ENCODE measurements at places on chromosomes 6 and 20. TPM values are rescaled to one million over a fixed set of nuclear protein-coding genes. Genes with fewer than 3 reads are reported as not detected.
A peak's percentile ranks its signal among the peaks of the same experiment; 100 is the strongest.

- H3K4me1 ChIP-seq: no peaks in the 10 kb centered on the region
Observed at GRCh38 chr6:128071212-128071611, 170.4 kb upstream of the THEMIS start.

- no peaks in the 10 kb centered on the region for H3K36me3 ChIP-seq
- no peaks in the 10 kb centered on the region for H3K27me3 ChIP-seq
- H3K4me1 ChIP-seq: no peaks in the 10 kb centered on the region
- DNase-seq: no peak
- H3K4me3 ChIP-seq: no peak overlapping the region
- H3K27ac ChIP-seq: no peak overlapping the region
Observed at GRCh38 chr6:32222333-32223230, 1.3 kb downstream of the NOTCH4 start.

Gene TMEM74B
- 25.7 TPM for total RNA-seq

- H3K27me3 ChIP-seq: no peaks in the 10 kb centered on the region
- no peaks in the 10 kb centered on the region for H3K36me3 ChIP-seq
- no peak for DNase-seq
- no peak overlapping the region for H3K4me3 ChIP-seq
Observed at GRCh38 chr6:25202504-25202903, 76.7 kb upstream of the CARMIL1 start.

GRCh38 chr6:166872531-166873009 is 83.8 kb downstream of the RNASET2 start:
- H3K4me3 ChIP-seq: no peak overlapping the region
- H3K27ac ChIP-seq: no peak overlapping the region
- DNase-seq: no peak
- H3K4me1 ChIP-seq: peaks cover 20% of the 10 kb centered on the region

Gene KCNS1
- not detected for total RNA-seq

Gene POU5F1
- 1.9 TPM for total RNA-seq

DNA sequence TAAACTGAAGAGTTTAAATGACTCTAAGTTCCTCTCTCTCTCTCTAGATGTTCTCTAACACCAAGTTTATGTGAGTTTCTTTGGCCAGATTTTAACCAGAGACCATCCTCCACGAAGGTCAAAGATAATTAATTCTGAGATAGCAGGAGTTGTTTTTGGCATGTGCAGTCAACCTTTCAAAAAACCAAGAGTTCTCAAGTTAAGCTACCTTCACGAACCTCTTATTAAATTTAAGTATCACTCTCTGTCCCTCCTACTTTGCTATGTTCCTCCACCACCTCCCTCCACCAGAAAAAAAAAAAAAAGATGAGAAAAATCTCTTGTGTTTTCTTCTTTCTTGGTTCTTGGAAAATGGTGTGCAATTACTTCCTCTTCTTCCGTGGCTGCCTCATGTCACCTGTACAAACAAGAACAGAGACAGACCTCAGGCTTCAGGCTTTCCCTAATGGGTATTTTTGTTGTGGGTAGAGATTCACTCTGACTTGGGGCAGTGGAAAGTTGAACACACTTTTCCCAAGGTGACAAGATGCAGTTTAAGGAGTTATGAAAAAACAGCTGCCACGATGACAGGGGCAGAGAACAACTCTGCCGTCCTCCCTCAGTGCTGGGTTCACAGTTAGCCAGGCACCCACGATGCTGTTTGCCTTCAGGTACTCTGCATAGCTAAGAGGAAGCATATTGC is 64.3 kb downstream of the ADTRP start:
- no peaks in the 10 kb centered on the region for H3K36me3 ChIP-seq
- no peak overlapping the region for H3K4me3 ChIP-seq
- no peak overlapping the region for H3K27ac ChIP-seq
- no peaks in the 10 kb centered on the region for H3K27me3 ChIP-seq
- no peak for DNase-seq
- H3K4me1 ChIP-seq: no peaks in the 10 kb centered on the region

- no peak overlapping the region for H3K27ac ChIP-seq
- H3K36me3 ChIP-seq: no peaks in the 10 kb centered on the region
- H3K4me1 ChIP-seq: peaks cover 19% of the 10 kb centered on the region
- no peak overlapping the region for H3K4me3 ChIP-seq
Observed at GRCh38 chr20:33549229-33549999, 59.5 kb downstream of the CBFA2T2 start.

DNA sequence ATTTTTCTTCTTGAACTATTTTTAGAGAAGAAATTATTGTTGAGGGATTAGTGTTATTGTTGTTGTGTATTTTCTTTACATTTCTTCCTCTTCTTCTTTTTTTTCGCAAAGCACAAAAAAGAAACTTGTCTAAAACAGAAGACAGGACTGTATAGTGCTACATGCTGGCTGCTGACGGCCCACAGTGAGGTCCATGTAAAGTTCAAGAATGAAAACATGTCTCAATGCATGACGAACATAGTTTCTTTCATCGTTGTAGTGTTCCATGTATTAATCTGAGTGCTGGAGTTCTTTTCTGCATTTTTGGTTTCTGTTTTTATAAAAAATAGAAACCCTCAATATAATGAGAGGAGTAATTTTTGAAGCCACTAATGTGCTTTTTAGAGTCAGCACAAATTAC is 462.9 kb upstream of the MARCKS start:
- H3K27me3 ChIP-seq: no peaks in the 10 kb centered on the region
- no peaks in the 10 kb centered on the region for H3K36me3 ChIP-seq
- DNase-seq: no peak
- H3K27ac ChIP-seq: no peak overlapping the region
- H3K4me1 ChIP-seq: no peaks in the 10 kb centered on the region

- H3K27me3 ChIP-seq: peaks cover 18% of the 10 kb centered on the region
- H3K4me1 ChIP-seq: no peaks in the 10 kb centered on the region
- no peak for DNase-seq
- H3K4me3 ChIP-seq: no peak overlapping the region
- H3K36me3 ChIP-seq: no peaks in the 10 kb centered on the region
Observed at GRCh38 chr20:52305858-52306257, 114.3 kb upstream of the ZFP64 start.

Gene NT5E
- total RNA-seq: 68.2 TPM

- DNase-seq: no peak
- H3K4me1 ChIP-seq: no peaks in the 10 kb centered on the region
- H3K4me3 ChIP-seq: no peak overlapping the region
- H3K36me3 ChIP-seq: no peaks in the 10 kb centered on the region
- H3K27ac ChIP-seq: no peak overlapping the region
Observed at GRCh38 chr6:107152638-107153430, 37.5 kb upstream of the BEND3 start.

- H3K4me1 ChIP-seq: no peaks in the 10 kb centered on the region
- peaks cover 3% of the 10 kb centered on the region for H3K27me3 ChIP-seq
- no peaks in the 10 kb centered on the region for H3K36me3 ChIP-seq
- no peak overlapping the region for H3K4me3 ChIP-seq
- no peak overlapping the region for H3K27ac ChIP-seq
Observed at GRCh38 chr6:11734861-11735613, 43.6 kb downstream of the ADTRP start.

Gene PFDN6
- 90.5 TPM for total RNA-seq

Gene TRERF1
- total RNA-seq: 12.4 TPM

DNA sequence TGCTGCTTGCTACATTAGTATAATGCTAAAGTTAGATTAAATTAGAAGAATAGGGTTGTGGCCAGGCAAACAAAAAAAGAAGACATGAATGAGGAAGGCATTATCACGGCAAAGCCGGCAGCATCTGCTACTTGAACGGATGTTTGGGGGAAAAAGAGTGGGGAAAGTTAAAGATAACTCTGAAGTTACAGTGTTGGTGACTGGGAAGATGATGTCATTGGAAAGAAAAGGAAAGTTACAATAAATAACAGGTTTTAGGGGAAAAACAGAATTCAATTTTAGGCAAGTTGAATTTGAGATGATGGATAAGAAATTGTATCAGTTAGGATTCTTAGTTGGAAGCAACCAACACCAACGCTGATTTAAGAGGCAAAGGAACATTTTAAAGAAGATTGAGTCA is 74.2 kb upstream of the NRN1 start:
- H3K27me3 ChIP-seq: peaks cover 18% of the 10 kb centered on the region
- no peaks in the 10 kb centered on the region for H3K4me1 ChIP-seq
- no peaks in the 10 kb centered on the region for H3K36me3 ChIP-seq

- no peaks in the 10 kb centered on the region for H3K36me3 ChIP-seq
- no peak overlapping the region for H3K4me3 ChIP-seq
- no peaks in the 10 kb centered on the region for H3K4me1 ChIP-seq
- no peaks in the 10 kb centered on the region for H3K27me3 ChIP-seq
- H3K27ac ChIP-seq: no peak overlapping the region
- DNase-seq: no peak
Observed at GRCh38 chr6:143595251-143596036, 82.3 kb upstream of the PHACTR2 start.

Gene PRDM1
- 3.4 TPM for total RNA-seq

DNA sequence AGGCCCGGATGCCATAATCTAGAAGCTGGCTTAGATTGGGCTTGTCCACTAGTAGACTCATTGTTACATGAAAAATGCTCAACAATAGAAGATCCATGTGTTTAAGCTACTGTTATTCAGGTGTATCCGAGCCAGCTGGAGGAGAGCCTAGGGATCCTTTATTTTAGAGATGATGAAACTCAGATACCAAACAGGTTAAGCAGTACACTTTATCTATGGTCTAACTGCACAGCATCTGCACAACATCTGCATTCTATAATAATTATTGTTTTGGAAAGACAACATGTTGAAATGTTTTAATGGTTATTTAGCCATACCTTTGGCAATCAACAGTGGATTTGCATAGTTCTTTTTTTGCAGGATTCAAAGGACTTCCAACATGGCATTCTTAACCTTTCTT is 134.1 kb downstream of the RFPL4B start:
- H3K4me3 ChIP-seq: no peak overlapping the region
- no peaks in the 10 kb centered on the region for H3K4me1 ChIP-seq
- no peaks in the 10 kb centered on the region for H3K27me3 ChIP-seq
- H3K27ac ChIP-seq: no peak overlapping the region
- no peak for DNase-seq

Gene PRDM13
- total RNA-seq: not detected

GRCh38 chr20:15911581-15911980 is 661.7 kb downstream of the KIF16B start:
- H3K4me3 ChIP-seq: no peak overlapping the region
- no peaks in the 10 kb centered on the region for H3K27me3 ChIP-seq
- no peaks in the 10 kb centered on the region for H3K4me1 ChIP-seq
- DNase-seq: no peak
- H3K36me3 ChIP-seq: no peaks in the 10 kb centered on the region
- H3K27ac ChIP-seq: no peak overlapping the region

DNA sequence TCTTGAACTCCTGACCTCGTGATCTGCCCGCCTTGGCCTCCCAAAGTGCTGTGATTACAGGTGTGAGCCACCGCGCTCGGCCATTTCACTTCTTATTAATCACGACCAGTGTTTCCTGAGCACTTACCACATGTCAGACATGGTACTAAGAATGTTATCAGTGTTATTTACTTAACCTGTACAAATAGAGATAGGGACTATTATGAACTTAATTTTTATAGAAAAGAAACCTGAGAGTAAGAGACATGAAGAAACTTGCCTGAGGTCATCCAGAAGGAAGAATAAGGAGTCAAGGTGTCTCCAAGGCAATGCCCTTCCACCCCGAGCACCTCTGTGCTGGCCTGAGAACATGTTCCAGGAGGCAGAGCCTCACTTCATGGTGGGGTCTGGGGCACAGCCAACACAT is 29.3 kb upstream of the EZR start:
- no peaks in the 10 kb centered on the region for H3K27me3 ChIP-seq
- H3K27ac ChIP-seq: peak overlapping the region; percentile 85
- no peaks in the 10 kb centered on the region for H3K36me3 ChIP-seq
- H3K4me3 ChIP-seq: no peak overlapping the region
